Tongue (tissue), 3 donors: ENCODE measurements at places on chromosomes 1 and 21. TPM values are rescaled to one million over a fixed set of nuclear protein-coding genes. Genes with fewer than 3 reads are reported as not detected.

The C8A gene
- total RNA-seq, result not detected

The PAQR6 gene
- total RNA-seq, result 1.0 TPM

The ECM1 gene
- 19.3 TPM for total RNA-seq

The PADI3 gene
- total RNA-seq, result 1.1 TPM

The TINAGL1 gene
- total RNA-seq, result 56.0 TPM

The SAMSN1 gene
- 1.4 TPM for total RNA-seq

The USH2A gene
- total RNA-seq, result 0.10 TPM

The OR2G6 gene
- not detected for total RNA-seq

The TNFAIP8L2 gene
- total RNA-seq, result 2.7 TPM

The HFM1 gene
- total RNA-seq, result 3.9 TPM

The KRTAP21-2 gene
- total RNA-seq, result not detected

The RPE65 gene
- not detected for total RNA-seq

The KRTAP21-1 gene
- total RNA-seq, result not detected

The YTHDF2 gene
- total RNA-seq, result 54.1 TPM

The CLCN6 gene
- 16.3 TPM for total RNA-seq

The DCAF6 gene
- 150 TPM for total RNA-seq

The NLRP3 gene
- total RNA-seq, result 3.8 TPM

DNA sequence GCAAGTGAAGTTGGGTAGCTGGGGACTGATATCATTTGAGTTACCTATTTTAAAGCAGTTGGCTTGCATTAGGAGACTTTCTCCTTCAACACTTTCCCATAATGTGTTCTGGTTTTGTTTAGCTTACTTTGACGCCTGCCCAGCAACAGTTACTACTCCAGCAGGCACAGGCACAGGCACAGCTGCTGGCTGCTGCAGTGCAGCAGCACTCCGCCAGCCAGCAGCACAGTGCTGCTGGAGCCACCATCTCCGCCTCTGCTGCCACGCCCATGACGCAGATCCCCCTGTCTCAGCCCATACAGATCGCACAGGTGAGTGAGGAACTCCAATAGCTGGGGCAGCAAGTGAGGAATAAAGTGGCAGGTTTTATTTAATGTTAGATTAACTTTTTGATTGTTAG is 144.3 kb downstream of the CD247 start:
- no peak for DNase-seq

DNA sequence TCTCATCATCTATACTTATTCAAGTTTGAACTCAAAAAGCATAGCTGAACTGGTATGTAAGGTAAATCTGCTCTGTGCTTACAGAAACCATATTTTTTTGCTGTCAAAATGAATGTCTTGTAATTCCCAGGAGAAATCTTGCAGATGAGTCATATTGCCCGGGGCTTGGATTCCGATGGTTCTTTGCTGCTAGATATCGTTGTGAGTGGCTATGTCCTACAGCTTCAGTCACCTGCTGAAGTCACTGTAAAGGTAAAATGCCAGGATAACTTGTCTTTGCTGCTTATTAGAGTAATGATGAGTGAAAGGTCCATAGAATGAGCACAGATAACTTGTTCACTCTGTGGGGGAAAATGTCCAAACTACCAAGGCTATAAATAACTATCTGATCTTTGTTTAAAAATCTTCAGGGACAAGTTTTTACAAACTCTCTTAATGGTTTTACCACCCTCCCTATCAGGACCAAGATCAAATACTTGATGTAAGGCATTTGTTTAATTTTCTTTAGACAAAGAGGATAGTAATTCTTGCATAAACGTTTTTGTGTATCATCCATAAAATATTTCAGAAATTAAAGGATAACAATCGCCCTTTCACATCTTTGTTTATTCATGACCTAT is 222.3 kb downstream of the TPR start:
- DNase-seq, result peak; percentile 18

- DNase-seq, result peak; percentile 34
Measured at GRCh38 chr1:27383039-27383605, at the start of gene CD164L2. Gene CD164L2 (minus strand): TSS chr1:27383333. CDS start chr1:27383239, 94 bp downstream.

- no peak for DNase-seq
Measured at GRCh38 chr1:183277821-183278738, 92.0 kb downstream of the LAMC2 start.

- DNase-seq, result no peak
Measured at GRCh38 chr21:29224006-29224405, 74.7 kb upstream of the BACH1 start.

- DNase-seq, result no peak
Measured at GRCh38 chr1:152998476-152998875, 3.1 kb upstream of the SPRR3 start.

GRCh38 chr1:154186852-154187501 is 4.9 kb downstream of the TPM3 start:
- DNase-seq, result no peak

GRCh38 chr1:110874324-110875215 is 1.6 kb downstream of the CD53 start:
- DNase-seq, result no peak

DNA sequence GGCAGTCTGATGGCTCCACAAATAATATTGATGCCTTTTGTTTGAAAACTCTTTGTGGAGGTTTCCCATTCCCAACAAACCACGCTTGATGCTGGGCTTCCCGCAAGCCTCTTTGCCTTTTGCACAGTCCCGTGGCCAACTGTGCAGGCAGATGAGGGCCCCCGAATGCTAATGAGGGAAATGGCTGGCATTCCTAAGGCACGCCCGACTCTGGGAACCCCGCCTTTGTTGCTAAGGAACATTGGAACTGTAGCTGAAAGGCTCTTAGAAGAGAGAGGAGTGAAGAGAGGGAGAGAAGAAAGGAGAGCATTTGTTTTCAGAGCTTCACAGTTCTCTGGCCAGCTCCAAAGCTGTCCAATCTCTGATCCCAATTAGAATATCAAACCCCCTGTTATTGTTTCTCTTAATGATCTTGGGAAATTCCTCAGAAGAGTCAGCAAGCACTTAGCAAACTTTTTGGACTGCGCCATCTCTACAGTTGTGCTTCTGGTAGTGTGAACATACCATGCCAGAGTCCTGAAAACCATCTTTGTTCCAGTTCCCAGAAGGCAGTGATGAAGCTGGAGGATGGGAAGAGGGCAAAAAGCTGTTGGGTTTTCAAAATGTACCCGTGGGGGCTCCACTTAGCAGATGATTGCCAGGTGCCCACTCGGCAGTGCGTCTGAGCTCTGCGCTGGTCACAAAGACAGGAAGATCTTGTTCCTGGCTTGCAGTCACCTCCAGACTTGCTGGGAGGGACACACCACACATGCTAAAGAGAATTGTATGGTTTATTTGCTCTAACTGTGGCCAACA is 60.1 kb upstream of the CYP2J2 start:
- DNase-seq, result peak; percentile 73

GRCh38 chr1:55250399-55251075 is 35.4 kb upstream of the USP24 start:
- DNase-seq, result peak; percentile 29

GRCh38 chr21:18743531-18743930 is 339.9 kb upstream of the TMPRSS15 start:
- no peak for DNase-seq

GRCh38 chr1:159602501-159602999 is 14.9 kb downstream of the APCS start:
- peak; percentile 2 for DNase-seq

DNA sequence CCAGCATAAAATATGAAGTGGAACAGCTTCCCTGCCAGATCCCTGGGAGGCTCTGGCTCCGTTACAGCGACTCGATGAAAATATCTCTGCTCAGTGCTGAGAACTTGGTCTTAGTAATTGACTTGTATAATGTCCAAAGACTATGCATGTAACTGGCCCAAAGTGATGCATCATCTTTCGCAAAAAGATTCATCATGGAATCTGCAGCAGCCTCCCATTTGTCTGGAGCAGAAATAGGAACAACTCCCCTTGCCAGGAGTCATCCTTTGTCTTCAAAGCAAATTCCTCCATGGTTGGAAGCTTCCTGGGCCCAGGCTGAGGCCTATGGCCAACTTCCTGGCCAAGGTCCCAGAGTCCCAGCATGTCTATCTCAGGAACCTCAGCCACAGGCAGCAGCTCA is 16.9 kb upstream of the SLC6A17 start:
- DNase-seq, result no peak

DNA sequence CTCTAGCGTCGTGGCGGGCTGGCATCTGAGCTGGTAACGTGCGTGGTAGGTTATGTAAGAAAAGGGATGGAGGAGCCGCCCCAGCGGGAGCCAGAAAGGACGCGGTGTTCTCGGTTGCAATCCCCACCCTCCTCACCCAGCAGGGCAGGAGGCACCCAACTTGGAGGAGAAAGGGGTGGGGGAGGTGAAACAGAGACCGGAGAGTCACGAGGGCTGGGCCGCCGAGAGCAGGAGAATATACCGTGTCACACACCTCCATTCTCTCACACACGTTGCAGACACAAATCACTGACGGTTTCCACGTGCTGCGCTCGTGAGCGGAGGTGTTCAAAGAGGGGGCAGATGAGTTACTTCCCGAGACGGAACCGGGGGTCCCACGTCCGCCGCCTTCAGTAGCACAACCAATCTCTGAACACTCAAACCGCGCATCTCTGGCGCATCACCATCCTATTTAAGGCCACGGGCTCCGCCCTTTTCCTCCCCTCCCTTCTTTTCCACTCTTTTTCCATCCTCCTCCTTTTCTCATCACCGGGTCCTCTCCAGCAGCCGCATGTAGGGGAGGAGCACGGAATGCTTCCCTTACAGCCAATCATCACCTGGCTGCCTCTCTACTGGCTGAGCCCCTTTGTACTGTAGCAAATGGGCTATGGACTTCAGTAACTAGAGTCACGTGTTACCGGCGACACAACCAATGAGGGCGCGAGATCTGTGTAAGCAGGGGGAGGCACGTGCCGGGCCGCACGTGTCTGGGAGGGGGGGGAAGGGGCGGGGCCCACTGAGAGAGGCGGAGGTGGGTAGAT is at the start of gene CIART:
CIART (plus strand) TSS at position 797 of the 800 bp plus-strand sequence. CDS start 714 bp downstream, outside the sequence.
- DNase-seq, result peak; percentile 98

DNA sequence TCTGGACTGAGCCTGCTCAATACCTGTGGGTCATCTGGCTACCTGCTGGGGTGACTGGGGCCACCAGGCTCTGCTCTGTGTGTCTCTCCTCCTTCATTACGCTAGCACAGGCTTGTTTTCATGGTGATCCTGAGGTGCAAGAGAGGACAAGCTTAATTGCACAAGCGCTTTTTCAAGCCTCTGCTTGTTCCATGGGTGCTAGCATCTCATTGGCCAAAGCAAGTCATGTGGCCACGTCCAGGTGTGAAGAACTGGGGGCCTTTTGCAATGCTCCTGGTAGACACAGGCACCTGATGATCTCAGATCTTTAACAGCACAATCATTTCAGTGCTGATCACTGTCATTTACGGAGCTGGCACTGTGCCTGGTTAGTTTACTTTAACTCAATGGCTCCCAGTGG is 114.6 kb downstream of the KAZN start:
- DNase-seq, result no peak

DNA sequence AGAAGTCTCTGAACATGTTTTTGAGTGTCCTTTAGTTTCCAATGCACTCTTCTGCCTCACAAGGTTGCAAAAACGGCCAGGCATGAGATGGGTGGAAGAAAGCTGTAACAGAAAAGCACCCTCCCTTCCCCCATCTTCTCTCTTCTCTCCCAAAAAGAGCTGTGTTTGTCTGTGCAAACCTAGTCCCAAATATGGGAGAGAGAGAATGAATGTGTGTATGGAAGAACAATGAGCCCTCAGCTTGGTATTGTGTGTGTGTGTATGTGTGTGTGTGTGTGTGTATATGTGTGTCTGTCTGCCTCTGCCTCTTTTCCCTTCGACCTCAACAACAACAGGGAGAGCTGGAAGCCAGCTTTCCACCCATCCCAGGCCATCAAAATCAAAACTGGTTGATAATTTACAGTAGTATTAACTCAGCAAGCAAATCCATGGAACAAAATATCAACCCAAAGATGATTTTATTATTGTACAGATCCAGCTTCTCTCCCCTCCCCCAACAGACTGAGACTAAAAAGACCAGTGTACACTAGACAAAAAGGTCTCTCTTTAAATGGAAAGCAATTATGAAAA is 1.8 kb downstream of the RERE start:
- peak; percentile 49 for DNase-seq

- DNase-seq, result no peak
Measured at GRCh38 chr1:175499595-175500382, 243.6 kb downstream of the TNR start.

DNA sequence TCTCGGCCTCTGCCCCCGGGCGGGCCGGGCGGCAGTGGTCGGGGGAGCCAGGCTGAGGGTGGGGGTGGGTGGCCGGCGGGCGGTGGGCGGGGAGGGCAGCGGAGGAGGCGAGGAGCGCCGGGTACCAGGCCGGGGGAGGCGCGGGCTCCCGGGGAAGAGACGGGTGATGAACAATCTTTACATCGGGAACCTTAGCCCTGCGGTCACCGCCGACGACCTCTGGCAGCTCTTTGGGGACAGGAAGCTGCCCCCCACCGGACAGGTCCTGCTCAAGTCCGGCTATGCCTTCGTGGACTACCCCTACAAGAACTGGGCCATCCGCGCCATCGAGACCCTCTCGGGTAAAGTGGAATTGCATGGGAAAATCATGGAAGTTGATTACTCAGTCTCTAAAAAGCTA is 112.5 kb downstream of the NBPF12 start:
- DNase-seq, result no peak

DNA sequence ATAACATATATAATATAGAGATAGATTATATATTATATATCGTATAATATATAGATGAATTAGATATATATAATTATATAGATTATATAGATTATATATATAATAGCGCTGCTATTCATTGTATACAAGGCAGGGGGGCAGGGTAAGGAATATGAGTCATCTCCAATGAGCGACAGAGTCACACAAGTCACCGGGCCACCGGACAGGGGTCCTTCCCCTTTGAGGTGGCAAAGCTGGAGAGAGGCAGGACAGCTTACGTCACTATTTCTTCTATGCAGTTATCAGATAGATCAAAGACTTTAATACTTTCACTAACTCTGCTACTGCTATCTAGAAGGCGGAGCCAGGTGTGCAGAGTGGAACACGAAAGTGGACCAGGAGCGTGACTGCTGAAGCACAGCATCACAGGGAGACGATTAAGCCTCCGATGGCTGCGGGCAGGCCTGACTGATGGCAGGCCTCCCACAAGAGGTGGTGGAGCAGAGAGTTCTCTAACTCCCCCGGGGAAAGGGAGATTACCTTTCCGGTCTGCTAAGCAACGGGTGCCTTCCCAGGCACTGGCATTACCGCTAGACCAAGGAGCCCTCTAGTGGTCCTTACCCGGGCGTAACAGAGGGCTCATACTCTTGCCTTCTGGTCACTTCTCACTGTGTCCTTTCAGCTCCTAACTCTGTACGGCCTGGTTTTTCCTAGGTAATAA is 2154.7 kb downstream of the MRPL39 start:
- no peak for DNase-seq

- no peak for DNase-seq
Measured at GRCh38 chr21:45017039-45017960, 57.1 kb upstream of the ADARB1 start.

GRCh38 chr1:2431103-2431502 is 18.7 kb upstream of the PEX10 start:
- peak; percentile 63 for DNase-seq

GRCh38 chr1:221725735-221726672 is 15.9 kb downstream of the DUSP10 start:
- no peak for DNase-seq

DNA sequence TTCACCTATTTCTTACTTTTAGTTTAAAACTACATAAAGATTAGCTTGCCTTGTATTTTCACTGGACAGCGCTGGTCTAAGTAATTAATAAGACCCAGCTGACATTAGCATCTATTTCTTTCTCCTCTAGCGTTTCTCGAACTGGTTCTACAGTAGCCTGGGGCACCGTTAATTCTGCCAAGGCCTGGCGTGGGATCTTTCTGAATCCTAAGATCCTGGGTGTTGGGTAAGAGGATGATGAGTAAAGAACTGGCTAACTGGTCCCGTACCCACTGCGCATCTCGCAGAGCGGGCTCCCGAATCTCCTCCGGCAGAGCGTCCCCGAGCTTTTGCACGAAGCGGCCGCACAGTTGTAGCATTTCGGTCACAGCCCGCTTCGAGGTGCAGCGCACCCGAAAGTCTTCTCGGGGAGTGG is 309 bp downstream of the NSL1 start:
- DNase-seq, result no peak
